Kidney glomerular epithelial cell (primary cell): ENCODE measurements at places on chromosomes 12 and 14.
A peak's percentile ranks its signal among the peaks of the same experiment; 100 is the strongest.

GRCh38 chr14:94572637-94573303 is 8.5 kb upstream of the SERPINA5 start:
- DNase-seq = no peak

DNA sequence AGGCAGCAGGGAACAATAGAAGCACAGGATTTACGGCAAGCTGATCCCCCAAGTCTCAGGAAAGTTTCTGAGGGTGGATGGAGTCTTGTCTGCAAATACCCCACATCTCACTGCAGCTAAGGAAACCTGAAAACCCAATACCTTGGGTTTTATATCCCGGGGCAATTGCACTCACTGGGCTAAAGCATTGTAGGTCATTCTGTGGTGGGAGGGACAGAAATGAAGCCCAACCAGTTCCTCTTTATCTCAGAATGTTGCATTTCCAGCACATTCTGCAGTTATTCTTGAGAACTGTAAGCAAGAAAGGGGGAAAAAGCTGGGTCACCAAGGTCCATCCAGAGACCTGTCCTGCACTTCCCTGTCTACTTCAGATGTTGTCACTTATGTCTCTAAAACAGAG is 39.8 kb downstream of the C12orf42 start:
- DNase-seq = no peak

- peak; percentile 29 for DNase-seq
Measured at GRCh38 chr14:68544081-68544892, 248.6 kb downstream of the ZFP36L1 start.

GRCh38 chr12:85357609-85358008 is 77.6 kb downstream of the ALX1 start:
- no peak for DNase-seq

- no peak for DNase-seq
Measured at GRCh38 chr12:106291342-106291741, 11.2 kb upstream of the TCP11L2 start.

DNA sequence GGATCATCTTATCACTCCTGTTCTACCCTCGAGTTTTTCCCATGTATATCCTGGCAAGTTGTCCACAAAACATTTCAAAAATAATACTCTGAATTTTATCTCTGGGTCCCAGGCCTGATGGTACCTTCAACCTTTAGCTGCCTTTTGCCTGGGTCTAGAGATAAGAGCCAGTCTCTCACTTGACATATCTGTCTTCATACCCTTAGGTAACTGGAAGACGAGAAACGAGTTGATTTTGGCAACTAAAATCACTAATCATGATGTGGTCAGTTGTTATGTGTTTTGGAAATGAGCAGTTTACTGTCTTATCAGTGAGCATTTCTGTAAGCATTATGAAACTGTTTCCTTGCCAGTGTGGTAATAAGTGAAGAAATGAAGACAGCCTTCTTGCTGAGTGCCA is 6.3 kb downstream of the RNF10 start:
- no peak for DNase-seq

GRCh38 chr12:102728506-102729242 is 188.4 kb downstream of the PAH start:
- no peak for DNase-seq

GRCh38 chr12:108516511-108517275 is 1.6 kb downstream of the FICD start:
- no peak for DNase-seq
